ENCODE measurements at places on chromosomes 7 and 10. TPM values are rescaled to one million over a fixed set of nuclear protein-coding genes. Genes with fewer than 3 reads are reported as not detected.

- no peak for DNase-seq
Observed at GRCh38 chr10:19952224-19953010, 136.2 kb downstream of the PLXDC2 start.

DNA sequence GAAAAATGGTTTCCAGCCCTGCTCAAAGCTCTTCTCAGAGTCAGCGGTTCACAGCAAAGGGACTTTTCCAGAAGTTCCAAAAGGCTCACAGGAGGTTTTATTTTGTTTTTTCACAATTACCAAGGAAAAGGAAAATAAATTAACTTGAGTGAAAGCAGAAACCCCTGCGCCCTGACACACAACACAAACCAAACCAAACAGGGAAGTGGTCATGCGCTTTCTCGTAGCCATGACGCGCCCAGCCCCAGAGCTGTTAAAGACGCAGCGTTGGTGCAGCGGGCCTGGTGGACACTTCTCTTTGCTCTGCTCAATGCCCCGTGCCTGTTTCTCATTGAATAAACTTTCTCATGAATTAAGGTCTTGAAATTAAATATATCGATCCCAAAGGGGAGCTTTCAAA lies 134.4 kb upstream of the LYZL2 start:
- DNase-seq = no peak

The LIPM gene
- not detected for total RNA-seq

- DNase-seq = no peak
Observed at GRCh38 chr10:12589791-12590190, 240.4 kb downstream of the CAMK1D start.

DNA sequence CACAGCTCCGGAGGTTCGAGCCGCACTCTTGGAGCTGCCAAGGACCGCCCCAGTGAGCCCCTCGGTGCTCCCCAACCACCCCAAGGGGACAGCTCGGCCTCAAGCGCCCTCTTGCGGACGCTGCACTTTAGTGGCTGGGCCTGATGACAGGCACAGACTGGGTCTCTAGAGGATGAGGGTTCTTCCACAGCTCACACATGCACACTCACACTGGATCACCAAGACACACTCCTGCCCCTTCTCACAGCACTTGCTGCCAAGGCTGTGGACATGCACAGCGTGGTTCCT lies 2.1 kb downstream of the RET start:
- no peak for DNase-seq

The ANKRD61 gene
- 0.17 TPM for total RNA-seq

GRCh38 chr7:11988186-11988585 lies 156.2 kb upstream of the THSD7A start:
- no peak for DNase-seq

GRCh38 chr10:100349087-100349486 lies 2.1 kb downstream of the SCD start:
- DNase-seq = no peak

GRCh38 chr7:114703677-114704076 lies 218.2 kb upstream of the MDFIC start:
- no peak for DNase-seq

DNA sequence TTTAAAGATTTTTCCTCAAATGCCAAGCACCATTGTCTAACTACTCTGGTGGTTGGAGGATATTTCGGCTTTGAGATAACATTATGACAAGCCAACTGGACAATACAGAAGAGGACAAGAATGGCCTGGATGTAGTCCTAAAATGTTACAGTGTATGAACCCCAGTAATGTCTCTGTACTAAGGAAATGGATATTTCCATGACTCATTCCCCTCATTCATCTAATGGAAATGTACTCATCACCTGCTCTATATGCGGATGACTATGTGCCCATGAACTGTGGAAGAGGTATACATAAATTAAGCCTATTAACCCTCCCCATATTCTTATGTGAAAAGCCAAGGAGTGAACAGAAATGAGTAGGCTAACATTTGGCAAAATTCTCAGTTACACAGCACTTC lies 207.9 kb downstream of the CACNA2D1 start:
- no peak for DNase-seq

DNA sequence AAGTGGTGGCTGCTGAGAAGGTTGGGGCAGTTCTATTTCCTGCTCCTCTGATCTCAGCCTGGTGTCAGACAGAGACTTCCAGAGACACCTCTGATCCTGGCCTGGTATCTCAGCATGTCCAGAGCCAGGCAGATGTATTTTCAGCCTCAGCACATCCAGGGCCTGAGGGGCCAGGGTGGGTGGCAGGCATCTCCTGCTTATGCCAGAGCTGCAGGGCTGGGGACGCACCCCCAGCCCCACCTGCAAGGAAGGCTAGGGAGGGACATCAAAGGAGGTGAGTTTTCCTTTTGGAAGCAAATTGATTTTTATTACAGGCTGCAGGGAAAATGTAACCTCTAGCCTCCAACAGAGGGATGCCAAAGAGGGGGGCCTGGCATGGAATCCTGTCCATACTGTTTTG lies 36.7 kb downstream of the CFAP46 start:
- no peak for DNase-seq

The CCDC172 gene
- not detected for total RNA-seq

- no peak for DNase-seq
Observed at GRCh38 chr10:71763352-71764127, 9.8 kb downstream of the VSIR start.

The CREB5 gene
- 0.49 TPM for total RNA-seq

GRCh38 chr7:108557617-108558016 lies 11.9 kb downstream of the THAP5 start:
- no peak for DNase-seq

GRCh38 chr7:30612658-30613265 lies 18.1 kb downstream of the GARS1 start:
- DNase-seq = no peak

GRCh38 chr10:90787393-90788198 lies 70.2 kb downstream of the HTR7 start:
- peak; percentile 27 for DNase-seq

The TET1 gene
- total RNA-seq = 2.7 TPM

DNA sequence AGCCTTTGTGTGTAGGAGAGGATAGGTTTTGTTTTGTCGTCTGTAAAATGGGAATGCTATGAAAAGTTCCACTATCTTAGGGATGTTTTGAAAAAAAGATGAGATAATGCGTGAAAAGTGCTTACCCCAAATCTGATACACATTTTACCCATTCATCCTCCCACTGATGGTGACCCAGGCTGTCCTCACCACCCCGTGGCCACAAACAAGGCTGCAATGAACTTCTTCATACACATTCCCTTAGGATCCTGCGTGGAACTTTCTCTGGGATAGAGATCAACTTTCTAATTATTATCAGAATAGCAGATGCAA lies 399 bp upstream of the OGDHL start:
- DNase-seq = no peak

The SEMA3D gene
- total RNA-seq = 1.4 TPM

The POU6F2 gene
- total RNA-seq = 0.27 TPM

DNA sequence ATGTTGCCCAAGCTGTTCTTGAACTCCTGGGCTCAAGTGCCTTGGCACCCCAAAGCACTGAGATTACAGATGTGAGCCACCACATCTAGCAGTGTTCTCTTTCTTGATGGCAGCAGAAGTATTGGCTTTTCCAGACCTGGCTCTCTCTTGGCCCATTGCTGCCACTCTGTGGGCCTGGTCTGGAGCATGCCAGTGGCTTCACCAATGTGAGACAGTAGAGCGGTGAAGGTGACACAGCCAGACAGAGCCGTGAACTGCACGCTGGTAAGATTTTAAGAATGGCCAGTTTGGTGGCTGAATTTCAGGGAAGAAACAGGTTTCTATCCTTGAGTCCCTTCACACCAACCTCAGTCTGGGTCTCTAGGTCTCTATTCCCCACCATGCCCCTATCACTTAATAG lies 552.7 kb upstream of the NRP1 start:
- DNase-seq = no peak

GRCh38 chr7:35241884-35242283 lies 12.0 kb downstream of the TBX20 start:
- DNase-seq = no peak

DNA sequence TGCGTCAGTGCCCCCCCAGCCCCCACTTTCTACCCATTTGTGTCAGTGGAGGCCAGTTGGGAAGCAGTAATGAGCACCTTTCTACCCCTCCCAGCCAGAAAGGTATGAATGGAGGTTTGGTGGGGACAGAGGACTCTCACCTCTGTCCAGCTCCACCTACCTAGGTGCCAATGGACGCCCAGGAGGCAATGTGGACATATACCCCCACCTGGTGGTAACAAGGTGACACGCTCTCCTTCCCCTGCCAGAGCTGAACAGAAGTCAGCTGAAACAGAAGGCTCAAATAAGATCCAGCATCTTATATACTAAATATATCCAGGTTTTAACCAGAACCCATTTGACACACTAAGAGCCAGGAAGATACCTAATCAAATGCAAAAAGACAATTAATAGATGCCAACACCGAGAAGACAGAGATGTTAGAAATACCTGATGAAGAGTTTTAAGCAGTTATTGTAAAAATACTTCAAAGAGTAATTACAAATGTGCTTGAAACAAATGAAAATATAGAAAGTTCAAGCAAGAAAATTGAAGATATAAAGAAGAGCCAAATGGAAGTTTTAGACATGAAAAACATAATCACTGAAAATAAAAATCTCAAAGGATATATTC lies 18.4 kb upstream of the SORCS3 start:
- peak; percentile 55 for DNase-seq

All from HCT116 (cell line).